ENCODE measurements at places on chromosomes 5 and 9.

DNA sequence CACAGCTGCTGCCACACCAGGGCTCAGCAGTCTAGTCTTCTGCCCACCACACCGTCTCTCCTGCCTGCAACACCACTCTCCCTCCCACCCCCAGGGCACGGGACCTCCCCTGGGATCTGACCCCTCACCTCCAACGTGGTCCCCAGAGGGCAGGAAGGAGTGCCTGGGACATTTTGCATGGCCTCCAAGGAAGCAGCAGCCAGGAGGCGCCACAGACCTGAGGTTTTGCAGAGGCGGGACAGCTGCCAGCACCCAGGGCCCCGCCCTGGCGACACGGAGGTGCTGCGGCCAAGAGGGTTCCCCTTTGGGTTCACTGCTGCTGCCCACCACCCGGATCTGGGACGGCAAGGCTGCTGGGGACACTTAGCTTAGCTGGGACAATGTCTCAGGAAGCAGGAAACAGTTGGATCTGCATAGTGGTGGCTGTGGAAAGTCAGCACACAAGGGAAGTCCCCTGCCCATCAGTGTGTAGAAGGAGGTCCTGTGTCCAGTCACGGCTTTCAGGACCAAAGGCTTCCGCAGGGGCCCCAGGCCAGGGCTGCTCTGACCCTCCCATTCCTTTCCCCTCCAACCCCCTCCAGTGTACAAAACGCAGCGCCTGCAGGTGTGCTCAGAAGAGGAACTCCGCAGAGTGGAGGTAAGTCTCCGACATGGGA, 13.8 kb downstream of the PROP1 start:
- no peak overlapping the region for H3K27ac ChIP-seq
- H3K36me3 ChIP-seq, result no peaks in the 10 kb centered on the region
- no peaks in the 10 kb centered on the region for H3K27me3 ChIP-seq
- peak; percentile 66 for DNase-seq
- H3K4me1 ChIP-seq, result peaks cover 3% of the 10 kb centered on the region

DNA sequence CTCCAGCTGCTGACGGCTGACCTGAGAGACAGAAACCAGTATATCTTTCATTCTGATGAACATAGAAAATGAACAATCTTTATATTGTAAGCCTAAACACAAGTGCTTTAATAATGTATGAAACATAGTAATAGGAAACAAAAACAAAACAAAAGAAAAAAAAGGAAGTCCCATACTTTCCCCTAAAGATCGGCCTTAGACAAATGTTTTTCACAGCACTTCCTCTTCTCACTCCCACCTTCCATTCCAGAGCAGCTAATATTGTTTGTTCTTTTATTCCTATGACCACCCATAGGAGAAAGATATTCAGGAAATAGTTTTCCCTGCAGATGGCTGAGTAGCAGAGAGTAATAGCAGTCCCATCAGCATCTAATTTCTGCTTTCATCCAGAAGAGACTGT, 194.4 kb upstream of the SLC27A6 start:
- no peak for DNase-seq
- H3K4me1 ChIP-seq, result no peaks in the 10 kb centered on the region
- H3K4me3 ChIP-seq, result no peak overlapping the region
- H3K27ac ChIP-seq, result no peak overlapping the region

DNA sequence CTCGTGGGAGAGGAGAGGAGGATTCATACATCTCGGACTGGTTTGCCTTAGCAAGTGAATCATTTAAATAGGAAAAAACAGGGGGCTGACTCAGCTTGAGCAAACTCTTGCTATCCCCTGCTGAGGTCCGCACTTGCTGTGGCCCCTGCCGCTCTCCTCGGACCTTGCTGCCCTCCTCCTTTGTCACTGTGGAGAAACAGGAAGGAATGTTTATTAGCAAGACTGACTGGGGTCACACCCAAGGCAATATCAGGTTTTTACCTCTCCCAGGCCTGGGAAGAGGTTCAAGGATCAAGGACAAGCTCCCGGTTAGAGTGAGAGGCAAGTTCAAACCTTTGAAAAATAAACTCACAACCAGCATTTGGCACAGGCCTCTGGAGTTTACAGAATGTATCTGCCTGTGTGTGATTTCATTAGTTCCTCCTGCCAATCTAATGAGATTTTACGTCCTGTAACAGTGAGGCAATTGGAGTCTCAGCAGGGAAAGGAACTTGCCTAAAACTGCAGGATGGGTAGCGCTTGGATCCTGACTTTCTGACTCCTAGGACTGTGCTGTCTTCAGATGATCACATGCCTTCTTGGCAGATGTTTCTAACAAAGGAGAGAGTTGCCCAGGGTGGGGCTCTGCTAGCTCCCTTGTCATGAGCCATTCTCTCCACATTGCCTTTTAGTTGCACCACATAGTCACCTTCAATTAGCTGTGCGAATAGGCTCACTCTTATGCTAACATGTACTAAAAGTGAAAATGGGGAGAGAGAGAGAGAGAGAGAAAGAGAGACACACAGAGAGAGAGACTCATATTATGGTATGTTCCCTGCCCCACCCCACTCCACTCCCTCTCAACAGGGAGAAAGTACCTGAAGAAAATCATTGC, 108.6 kb upstream of the CDKN2B start:
- no peaks in the 10 kb centered on the region for H3K36me3 ChIP-seq
- H3K27ac ChIP-seq, result no peak overlapping the region
- H3K4me3 ChIP-seq, result no peak overlapping the region
- DNase-seq, result no peak

GRCh38 chr5:137268646-137269045, 230.5 kb downstream of the SPOCK1 start:
- DNase-seq, result no peak
- H3K27ac ChIP-seq, result peak overlapping the region; percentile 7
- H3K4me3 ChIP-seq, result no peak overlapping the region
- no peaks in the 10 kb centered on the region for H3K4me1 ChIP-seq
- no peaks in the 10 kb centered on the region for H3K27me3 ChIP-seq
- H3K36me3 ChIP-seq, result no peaks in the 10 kb centered on the region

- peaks cover 3% of the 10 kb centered on the region for H3K4me1 ChIP-seq
- H3K27ac ChIP-seq, result no peak overlapping the region
- no peaks in the 10 kb centered on the region for H3K36me3 ChIP-seq
Measured at GRCh38 chr5:38641003-38641402, 84.6 kb upstream of the LIFR start.

DNA sequence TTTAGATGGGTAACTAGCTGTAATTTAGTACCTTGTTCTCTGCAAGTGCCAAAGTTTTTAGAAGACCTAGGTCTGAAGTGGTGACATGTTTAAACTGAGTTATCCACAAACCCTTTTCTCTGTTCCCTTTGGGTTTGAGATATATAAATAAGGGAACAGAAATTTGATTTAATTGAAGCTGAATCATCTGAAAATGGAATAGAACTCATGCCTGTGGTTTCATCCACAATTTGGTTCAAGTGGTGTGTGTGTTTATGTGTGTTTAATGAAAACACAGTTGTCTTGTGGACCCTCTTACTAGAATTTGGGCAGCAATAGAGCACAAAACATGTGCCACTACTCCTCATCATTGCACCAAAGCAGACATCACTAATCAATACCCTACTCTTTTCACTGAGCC, 216.9 kb downstream of the GLIS3 start:
- H3K4me3 ChIP-seq, result no peak overlapping the region
- H3K27ac ChIP-seq, result peak overlapping the region; percentile 81
- H3K27me3 ChIP-seq, result no peaks in the 10 kb centered on the region
- no peaks in the 10 kb centered on the region for H3K36me3 ChIP-seq
- peaks cover 41% of the 10 kb centered on the region for H3K4me1 ChIP-seq
- no peak for DNase-seq

DNA sequence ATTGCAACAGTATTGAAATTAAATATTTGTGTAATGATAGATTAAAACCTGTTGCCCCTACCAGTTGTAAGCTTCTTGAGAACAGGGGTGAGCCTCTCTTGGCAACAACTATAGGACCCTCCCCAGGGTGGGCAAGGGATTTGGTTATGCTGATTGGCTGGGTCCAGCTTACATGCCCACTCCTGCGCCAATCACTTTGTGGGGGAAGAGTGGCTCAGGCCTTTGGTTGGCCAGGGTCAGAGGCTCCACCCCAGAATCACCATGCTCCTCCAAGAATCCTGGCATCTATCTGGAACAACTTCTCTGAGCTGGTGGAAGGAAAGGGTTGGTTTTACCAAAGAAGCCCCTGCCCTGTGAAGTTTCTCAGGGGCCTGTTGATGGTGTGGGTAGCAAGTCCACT, 8.6 kb upstream of the PITX1 start:
- no peaks in the 10 kb centered on the region for H3K36me3 ChIP-seq
- H3K4me1 ChIP-seq, result peaks cover 6% of the 10 kb centered on the region
- no peak for DNase-seq
- H3K27me3 ChIP-seq, result no peaks in the 10 kb centered on the region
- no peak overlapping the region for H3K27ac ChIP-seq

DNA sequence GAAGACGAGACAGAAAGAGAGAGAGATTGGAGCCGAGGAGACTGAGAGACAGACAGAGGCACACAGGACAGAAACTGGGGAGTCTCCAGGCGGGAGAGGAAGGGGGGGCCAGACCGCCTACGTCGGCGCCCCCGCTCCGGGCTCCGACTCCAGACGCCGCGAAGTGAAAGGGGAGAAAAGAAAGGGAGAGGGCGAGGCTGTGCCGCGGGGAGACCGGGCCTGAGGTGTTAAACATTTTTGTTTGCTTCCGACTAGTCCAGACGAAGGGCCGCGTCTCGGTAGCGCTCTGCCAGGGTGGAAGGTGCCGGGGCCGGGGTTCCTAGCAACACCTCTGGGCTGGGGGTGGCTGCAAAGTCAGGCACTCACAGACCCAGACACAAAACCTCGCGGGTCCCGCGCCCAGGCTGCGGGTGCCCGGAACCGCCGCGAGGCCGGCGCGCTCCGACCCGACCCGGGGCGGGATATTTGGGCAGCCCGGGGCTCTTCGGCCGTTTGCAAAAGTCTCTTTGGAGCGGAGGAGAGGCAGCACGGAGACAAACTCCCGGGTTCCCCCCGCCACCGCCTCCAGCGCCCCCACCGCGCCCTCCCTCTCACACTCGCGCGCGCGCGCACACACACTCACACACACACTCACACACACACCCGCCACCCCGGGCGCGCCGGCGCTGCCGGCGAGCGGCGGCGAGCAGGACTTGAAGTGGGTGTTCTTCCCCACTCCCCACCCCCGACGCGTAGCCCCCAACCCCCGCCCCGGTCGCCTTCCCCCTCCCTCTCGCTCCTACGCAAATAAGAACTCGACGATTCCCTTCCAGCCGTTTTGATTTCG, 626 bp upstream of the FST start:
- peak overlapping the region; percentile 76 for H3K4me3 ChIP-seq
- no peaks in the 10 kb centered on the region for H3K36me3 ChIP-seq
- DNase-seq, result peak; percentile 72
- H3K4me1 ChIP-seq, result no peaks in the 10 kb centered on the region

- H3K27me3 ChIP-seq, result no peaks in the 10 kb centered on the region
- no peaks in the 10 kb centered on the region for H3K4me1 ChIP-seq
- no peak overlapping the region for H3K4me3 ChIP-seq
- H3K36me3 ChIP-seq, result no peaks in the 10 kb centered on the region
Measured at GRCh38 chr5:108637134-108637533, 110.6 kb upstream of the FER start.

DNA sequence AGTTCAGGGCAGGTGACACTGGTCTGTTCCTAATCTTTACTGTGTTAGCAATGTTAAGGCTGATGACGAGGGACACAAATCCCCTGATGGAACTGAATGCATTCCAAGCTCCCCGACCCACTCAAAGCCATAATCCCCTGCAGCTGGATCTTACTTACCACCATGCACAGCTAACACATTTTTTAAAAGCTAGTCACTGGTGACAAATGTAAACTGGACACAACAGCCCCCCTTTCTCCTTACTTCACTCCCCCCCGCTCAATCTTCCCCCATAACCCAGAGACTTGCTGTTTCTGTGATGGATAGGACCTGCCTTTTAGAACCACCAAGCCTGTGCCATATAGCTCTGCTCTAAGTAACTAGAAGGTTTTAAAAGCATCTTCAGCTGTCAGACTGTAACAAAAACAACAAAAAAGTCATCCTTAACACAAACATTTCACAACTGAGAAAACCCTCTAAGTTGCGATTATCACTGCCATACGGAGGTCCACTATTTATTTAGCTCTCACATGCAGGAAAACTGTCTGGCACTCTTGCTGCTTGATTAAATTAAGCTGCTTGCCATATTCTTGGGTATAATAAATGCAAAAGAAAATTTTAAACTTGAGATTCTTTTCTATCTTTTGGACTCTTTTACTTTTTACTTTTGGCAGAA, 44.4 kb downstream of the BNC2 start:
- H3K4me1 ChIP-seq, result peaks cover 11% of the 10 kb centered on the region
- DNase-seq, result no peak
- no peaks in the 10 kb centered on the region for H3K27me3 ChIP-seq
- H3K36me3 ChIP-seq, result no peaks in the 10 kb centered on the region

DNA sequence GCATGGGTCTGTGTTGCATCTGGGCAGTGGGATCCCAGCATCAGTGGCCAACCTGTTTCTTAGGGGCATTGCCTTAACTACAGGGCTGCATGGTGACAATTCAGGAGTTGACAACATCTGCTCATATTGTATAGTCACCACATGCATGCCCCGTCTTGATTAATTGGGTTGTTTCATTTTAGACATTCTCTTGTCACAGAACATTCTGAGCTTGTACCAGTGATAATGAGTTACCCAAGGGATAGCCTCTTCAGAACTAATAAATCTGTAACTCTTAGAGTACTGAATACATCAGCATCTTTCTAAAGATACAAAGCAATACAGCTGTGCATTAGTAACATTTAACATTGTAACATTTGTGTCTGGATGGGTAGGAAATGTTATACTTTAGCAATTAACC, 426.5 kb upstream of the CD180 start:
- no peak overlapping the region for H3K4me3 ChIP-seq
- no peaks in the 10 kb centered on the region for H3K27me3 ChIP-seq
- H3K36me3 ChIP-seq, result no peaks in the 10 kb centered on the region
- H3K27ac ChIP-seq, result no peak overlapping the region

DNA sequence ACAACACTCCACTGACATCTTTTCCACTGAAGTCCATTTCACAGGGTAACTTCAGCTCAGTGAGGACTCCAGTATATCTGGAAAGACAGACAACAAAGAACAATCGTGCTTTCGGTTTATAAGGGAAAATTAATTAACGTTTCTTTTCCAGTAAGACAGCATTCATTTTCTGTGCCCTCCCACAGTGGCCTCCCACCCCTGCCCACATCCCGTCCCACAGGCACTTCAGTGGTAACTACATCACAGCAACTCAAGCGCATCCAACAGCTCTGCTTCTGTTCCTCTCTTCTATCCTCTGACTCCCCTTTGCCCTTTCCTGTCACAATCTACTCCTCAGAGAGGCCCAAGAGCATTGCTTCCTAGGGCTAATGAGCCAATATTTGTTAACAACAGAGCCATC, 40.3 kb downstream of the GLDC start:
- no peaks in the 10 kb centered on the region for H3K27me3 ChIP-seq
- H3K4me3 ChIP-seq, result no peak overlapping the region
- DNase-seq, result no peak
- no peak overlapping the region for H3K27ac ChIP-seq
- no peaks in the 10 kb centered on the region for H3K36me3 ChIP-seq
